ENCODE measurements at places on chromosomes 1 and 21.

GRCh38 chr1:152761609-152762213, 3.9 kb downstream of the KPRP start:
- no peak for DNase-seq

- DNase-seq: no peak
Measured at GRCh38 chr1:238281418-238281817, 390.7 kb upstream of the ZP4 start.

- no peak for DNase-seq
Measured at GRCh38 chr1:56816264-56816663, 2.9 kb downstream of the FYB2 start.

DNA sequence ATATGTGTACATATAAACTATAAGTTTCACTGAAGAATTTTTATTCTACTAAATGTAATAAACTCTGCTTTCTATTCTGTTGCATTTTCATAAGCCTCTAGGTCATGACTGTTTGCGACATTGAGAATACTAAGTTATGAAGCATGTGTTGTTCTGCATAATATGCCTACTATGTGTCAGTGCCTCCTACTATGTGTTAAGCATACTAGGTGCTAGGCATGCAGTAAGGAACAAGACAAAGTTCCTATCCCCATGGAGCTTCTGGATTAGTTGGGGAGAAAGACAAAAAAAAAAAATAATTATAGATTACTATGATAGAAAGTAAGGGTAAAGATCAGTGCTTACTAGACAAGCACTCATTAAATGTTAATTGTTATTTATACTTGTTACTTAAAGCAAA, 1.3 kb downstream of the SDCCAG8 start:
- no peak for DNase-seq

DNA sequence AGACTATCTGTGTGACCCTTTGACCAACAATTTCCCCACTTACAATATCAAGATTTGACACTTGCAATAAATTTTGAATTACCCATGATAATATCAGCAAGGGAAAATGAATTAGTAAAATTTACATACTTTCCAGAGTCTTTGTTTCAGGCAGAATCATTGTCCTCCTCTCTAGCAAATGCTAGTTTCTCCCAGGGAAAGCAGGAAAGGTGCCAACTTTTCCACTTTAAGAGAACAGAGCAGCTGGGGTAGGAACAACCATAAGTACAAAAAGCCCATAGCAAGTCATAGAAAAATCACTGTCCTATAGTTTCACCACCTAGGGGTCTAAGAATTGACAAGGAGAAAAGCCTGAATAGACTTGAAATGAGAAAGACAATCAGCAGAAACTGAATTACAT, 67.1 kb upstream of the GUCA2B start:
- no peak for DNase-seq

DNA sequence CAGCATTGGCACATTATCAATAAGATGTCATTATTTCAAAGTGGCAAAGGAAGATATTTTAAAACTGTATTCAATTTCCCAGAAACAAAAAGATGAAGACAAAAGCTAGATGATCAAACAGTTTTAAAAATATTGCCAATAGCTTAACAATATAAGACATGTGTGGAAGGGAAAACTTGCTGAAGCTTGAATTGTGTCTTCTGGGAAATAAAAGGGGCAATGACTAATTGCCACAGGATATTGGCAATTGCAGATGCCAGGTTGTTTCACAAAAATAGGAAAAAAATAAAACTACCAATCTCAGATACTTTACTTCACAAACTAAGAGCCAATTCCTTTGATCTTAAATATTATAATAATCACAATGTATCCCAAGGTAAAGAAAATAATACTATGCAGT, 679.8 kb upstream of the ADAMTS5 start:
- DNase-seq: no peak

DNA sequence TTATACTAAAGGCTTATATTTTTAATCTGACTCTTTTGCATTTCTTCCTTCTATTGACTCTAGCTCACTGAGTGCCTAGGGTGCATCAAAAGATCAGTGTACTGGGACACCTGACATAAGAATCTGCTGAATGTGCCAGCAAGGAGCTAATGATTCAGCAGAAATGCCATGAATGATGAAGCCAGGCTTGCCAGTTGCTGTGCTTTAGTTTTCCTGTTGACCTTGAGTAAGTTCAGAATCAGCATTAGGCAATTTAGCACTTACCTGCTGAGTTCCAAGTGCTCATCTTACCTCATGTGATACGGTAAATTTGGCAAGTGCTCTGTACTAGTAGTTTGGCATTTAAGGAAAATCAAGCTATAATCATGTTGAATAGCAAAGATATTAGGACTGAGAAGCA, 523.2 kb upstream of the B3GALT2 start:
- DNase-seq: no peak

DNA sequence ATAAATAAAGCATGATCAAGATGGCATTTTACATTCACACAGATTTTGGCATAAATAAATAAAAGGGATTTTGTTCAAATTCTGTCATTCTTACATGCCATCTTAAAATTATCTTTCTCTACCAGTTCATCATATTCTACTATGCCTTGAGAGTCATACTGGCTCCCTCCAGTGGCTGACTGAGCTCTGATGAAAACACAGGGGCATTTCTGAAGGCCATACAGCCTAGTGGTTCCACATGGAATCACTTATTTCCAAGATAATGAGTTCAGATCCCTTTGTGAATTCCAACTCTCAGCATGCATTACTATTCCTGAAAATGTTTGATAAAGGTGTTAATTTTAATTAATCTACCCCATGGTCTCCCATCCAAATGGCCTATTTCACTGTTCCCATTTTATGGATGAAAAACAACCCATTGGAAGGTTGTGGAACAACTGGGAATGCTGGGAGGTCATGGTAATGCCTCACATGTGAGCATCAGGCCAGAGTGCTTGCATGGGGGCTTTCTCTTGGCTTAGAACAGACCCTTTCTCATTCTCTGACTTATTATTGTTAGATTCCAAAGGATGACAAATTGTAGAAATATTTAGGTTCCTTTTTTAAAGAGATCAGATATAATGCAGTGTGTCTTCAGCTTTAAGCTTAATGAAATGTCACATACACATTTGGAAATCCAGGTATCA, 622.4 kb upstream of the PKN2 start:
- no peak for DNase-seq

- DNase-seq: no peak
Measured at GRCh38 chr1:89608319-89608983, 24.5 kb upstream of the LRRC8C start.

GRCh38 chr1:40477678-40478053, 576 bp downstream of the ZFP69 start:
- no peak for DNase-seq

DNA sequence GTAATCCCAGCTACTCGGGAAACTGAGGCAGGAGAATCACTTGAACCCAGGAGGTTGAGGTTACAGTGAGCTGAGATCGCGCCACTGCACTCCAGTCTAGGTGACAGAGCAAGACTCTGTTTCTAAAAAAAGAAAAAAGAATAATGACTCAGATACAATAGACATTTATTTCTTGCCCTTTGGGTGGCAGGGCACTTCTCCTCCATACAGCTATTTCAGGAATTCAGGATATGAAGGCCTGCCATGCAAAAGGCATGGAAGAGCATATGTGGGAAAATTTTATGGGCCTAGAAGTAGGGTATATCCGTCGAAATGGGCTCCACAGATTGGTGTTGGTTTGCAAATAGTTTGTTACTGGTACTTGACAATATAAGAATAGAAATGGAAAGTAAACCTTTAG, 20.2 kb upstream of the POGZ start:
- DNase-seq: no peak

DNA sequence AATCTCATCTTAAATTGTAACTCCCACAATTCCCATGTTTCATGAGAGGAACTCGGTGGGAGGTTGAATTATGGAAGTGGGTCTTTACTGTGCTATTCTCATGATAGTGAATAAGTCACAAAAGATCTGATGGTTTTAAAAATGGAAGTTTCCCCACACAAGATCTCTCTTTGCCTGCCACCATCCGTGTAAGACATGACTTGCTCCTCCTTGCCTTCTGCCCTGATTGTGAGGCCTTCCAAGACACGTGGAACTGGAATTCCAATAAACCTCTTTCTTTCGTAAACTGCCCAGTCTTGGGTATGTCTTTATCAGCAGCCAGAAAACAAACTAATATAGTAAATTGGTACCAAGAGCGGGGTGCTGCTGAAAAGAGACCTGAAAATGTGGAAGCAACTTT, 761.6 kb upstream of the RGS18 start:
- no peak for DNase-seq

- no peak for DNase-seq
Measured at GRCh38 chr1:237411621-237412020, 369.6 kb downstream of the RYR2 start.

DNA sequence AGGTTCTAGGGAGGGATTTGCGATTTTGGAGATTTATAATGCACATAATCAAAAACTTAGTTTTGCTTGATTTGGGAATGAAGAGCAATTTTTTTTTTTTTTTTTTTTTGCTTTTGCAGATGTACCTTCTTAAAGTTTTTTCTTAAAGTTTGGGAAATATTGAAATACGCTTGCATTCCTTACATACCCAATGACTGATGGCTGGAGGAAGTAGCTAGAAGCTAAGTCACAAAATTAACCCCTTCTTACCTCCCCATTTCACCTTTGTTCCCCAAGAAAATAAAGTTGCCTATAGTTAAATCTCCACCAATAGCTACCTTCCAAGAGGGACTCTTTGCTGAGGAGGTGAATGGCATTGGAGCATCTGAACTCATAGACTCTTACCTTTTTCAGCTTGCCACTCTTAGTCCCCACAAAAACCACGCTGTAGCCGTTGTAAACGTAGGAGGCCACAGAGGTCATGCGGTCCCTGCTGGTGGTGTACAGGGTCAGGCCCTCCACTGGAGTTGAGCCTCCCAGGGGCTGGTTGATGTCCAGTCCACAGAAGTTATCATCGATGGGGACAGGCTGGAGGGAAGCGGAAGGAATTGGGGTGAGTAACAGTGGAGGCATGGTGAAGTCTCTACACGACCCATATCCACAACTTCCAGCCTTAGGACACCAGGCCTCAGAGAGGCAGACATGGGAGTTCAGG, 34.1 kb downstream of the PLXNA2 start:
- no peak for DNase-seq

- DNase-seq: no peak
Measured at GRCh38 chr1:192535916-192536664, 39.5 kb upstream of the RGS1 start.

DNA sequence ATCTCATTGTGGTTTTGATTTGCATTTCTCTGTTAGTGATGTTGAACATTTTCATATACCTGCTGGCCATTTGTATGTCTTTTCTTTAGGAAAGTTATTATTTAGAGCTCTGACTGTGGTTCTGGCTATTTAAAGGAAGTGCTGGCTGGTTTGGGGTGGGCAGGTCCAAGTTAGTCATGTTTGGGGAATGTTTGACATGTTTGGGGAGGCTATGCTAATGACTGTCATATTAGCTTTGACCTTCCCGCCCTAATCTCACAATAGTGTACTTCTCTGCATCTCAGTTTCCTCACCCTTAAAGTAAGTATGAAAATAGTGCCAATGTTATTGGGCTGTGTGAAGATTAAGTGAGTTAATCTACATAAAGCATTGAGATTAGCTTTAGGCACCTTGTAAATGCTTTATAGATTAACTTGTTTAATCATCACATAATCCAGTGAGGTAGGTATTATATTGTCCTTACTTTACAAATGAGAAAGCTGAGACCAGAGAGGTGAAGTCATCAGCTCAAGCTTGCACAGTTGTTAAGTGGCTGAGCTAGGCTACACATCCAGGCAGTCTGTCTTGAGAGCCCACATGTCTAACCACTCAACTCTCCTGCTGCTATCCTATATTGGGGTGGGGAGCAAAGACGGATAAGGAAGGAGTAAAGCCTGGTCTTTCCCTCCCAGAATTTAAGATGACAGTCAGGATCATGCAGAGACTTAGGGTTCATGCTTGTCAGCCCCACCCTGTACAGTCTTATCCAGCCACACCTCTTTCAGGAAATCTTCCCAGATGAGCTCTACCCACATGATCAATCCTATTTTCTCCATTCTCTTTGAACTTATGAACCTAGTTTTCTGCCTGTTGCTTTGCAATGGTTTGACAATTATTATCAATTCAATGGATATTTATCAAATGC, 22.8 kb upstream of the CRNN start:
- peak; percentile 7 for DNase-seq

DNA sequence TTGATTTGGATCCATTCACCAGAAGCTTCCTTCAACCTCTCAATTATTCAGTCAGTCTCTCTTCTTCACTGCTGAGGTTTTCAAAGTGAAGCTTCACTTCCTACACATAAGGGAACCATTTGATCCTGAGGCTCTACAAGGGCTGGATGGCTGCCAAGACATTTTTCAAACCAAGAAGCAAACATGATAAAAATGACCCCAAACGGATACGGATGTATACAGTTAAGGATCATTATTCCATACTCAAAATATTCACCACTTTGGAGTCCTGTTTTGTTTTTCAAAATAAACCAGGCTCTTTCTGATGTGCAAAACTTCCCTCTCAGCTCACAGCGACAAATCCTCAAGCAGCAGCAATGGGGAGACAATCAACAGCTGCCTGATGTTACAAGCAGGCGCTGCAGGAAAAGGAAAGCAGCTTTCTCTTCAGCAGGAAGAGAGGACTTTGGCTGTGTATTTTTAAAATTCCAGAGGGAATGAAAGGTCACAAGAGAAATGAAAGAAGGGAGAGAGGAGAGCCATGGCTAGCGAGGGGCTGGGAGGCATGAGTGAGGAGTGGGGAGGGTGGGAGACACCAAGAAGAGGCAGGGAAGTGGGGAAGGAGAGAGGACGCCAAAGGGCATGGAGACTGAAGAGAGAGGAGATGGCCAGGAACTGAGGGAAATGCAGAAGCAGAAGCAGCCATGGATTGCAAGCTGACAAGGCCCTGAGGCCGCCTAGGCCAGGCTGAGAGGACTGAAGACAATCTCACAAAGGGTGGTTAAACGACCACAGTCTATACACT, 145.4 kb downstream of the SLC45A1 start:
- DNase-seq: no peak

GRCh38 chr1:23699280-23700179, 7.9 kb downstream of the RPL11 start:
- no peak for DNase-seq

- no peak for DNase-seq
Measured at GRCh38 chr1:225225681-225226080, 202.2 kb downstream of the LBR start.

DNA sequence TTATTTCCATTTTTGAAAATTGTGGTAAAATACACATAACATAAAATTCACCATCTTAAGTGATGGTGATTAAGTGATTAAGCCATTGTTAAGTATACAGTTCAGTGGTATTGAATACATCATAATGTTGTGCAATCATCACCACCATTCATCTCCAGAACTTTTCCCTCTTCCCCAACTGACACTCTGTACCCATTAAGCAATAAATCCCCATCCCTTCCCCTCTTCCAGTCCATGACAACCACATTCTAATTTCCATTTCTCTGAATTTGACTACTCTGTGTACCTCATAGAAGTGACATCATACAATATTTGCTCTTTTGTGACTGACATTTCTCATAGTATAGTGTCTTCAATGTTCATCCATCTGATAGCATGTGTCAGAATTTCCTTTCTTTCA, 124.8 kb downstream of the DISC1 start:
- no peak for DNase-seq

Measured in esophagus muscularis mucosa (tissue), 4 donors.